HepG2 (cell line): ENCODE measurements at places on chromosomes 6 and 20. TPM values are rescaled to one million over a fixed set of nuclear protein-coding genes. Genes with fewer than 3 reads are reported as not detected.

Gene OARD1
- total RNA-seq, result 49.0 and 60.4 TPM in 2 replicates

Gene CLPSL1
- not detected in 2 replicates for total RNA-seq

Gene OR2H2
- total RNA-seq, result not detected in 2 replicates

Gene GRIK2
- not detected in 2 replicates for total RNA-seq

Gene NR2E1
- not detected in 2 replicates for total RNA-seq

Gene CST1
- not detected in 2 replicates for total RNA-seq

Gene PTGIS
- not detected in 2 replicates for total RNA-seq

Gene MAFB
- total RNA-seq, result 0.11 and 0.18 TPM in 2 replicates

Gene ANKRD6
- total RNA-seq, result 0.13 and 0.18 TPM in 2 replicates

Gene IPCEF1
- total RNA-seq, result not detected in 2 replicates

Gene THBS2
- total RNA-seq, result 0.08 and 0.15 TPM in 2 replicates

Gene PARD6B
- 22.2 and 26.6 TPM in 2 replicates for total RNA-seq

Gene MRAP2
- total RNA-seq, result 3.5 and 3.8 TPM in 2 replicates

Gene ULBP2
- total RNA-seq, result not detected in 2 replicates

Gene KCNQ2
- not detected in 2 replicates for total RNA-seq

Gene ETV7
- total RNA-seq, result not detected in 2 replicates

Gene KHDRBS2
- not detected in 2 replicates for total RNA-seq

Gene GLYATL3
- total RNA-seq, result not detected in 2 replicates

Gene LY6G6D
- total RNA-seq, result not detected in 2 replicates

Gene LCA5
- total RNA-seq, result 4.6 and 7.7 TPM in 2 replicates

Gene PNLDC1
- not detected in 2 replicates for total RNA-seq

Gene SASH1
- total RNA-seq, result 8.2 and 8.9 TPM in 2 replicates

Gene WFDC12
- total RNA-seq, result not detected in 2 replicates

Gene HLA-DRB1
- total RNA-seq, result 0.09 TPM in 1 of 2 replicates, not detected in the other

Gene TREM2
- total RNA-seq, result 0.11 TPM in 1 of 2 replicates, not detected in the other

Gene NOTCH4
- 0.51 and 0.66 TPM in 2 replicates for total RNA-seq

Gene ARMH2
- total RNA-seq, result not detected in 2 replicates

Gene NRSN1
- total RNA-seq, result not detected in 2 replicates

Gene FHL5
- total RNA-seq, result not detected in 2 replicates

Gene SLC35D3
- not detected in 2 replicates for total RNA-seq
